ENCODE measurements at places on chromosomes 6 and 20.

- DNase-seq: no peak
Observed at GRCh38 chr6:70162972-70163371, 139.9 kb downstream of the COL9A1 start.

DNA sequence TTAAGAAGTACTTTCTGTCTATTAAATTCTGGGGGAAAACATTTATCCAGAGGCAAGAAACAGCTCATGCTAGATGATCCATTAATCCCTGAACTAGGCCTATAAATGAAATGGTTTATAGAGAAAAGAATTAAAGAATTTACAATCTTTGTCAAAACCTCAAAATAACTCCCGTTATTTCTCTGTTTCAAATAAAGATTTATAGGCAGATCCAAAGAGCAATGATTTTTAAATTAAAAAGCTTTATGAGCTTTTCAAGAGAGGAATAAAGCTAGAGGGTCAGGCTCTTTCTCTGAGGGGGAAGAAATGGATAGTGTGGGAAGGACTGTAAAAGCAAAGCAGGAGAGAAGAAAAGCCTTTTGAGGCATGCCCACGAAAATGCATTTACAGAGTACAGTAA, 82.5 kb upstream of the OGFRL1 start:
- no peak for DNase-seq

- no peak for DNase-seq
Observed at GRCh38 chr20:5614506-5614905, 135.7 kb upstream of the SHLD1 start.

- no peak for DNase-seq
Observed at GRCh38 chr20:41125530-41126457, 11.5 kb upstream of the PLCG1 start.

GRCh38 chr6:168716581-168716980, 275.6 kb downstream of the SMOC2 start:
- no peak for DNase-seq

DNA sequence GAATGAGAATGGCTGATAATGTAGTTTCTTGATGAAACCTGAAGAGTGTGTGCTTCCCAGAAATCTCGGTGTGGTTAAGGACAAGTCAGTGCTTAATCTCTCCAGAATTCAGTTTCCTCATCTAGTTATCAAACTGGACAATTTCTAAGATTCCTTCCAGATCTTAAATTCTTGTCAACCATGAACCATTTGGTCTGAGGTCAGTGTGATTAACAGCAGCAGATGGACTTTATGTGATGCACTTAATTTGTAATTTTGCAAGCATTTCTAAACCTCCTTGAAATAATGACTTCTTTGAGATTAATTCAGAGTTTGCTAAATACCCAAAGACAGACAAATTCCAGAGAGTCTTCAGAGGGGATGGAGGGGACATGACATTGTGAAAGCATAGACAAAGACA, 160.3 kb downstream of the KIF16B start:
- no peak for DNase-seq

DNA sequence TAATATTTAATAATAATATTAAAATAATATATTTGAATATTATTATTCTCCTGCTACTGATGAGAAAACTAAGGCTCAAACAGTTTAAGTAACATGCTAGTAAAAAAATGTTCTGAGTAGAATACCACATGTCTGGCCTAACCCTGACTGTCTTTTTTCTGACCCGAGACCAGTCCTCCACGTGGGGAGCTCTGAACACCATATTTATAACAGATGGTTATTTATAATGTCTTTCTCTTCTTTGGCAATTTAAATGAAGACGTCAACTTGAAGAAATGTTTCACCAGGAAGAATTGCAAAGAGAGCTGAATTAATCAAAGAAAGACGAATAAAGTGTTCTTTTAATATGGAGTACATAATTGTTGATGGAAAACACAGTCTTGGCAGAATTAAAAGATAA, 82.0 kb downstream of the SLC22A3 start:
- DNase-seq: no peak

- DNase-seq: no peak
Observed at GRCh38 chr20:35146299-35146919, 727 bp downstream of the EDEM2 start.

GRCh38 chr20:21376626-21377025, 20.7 kb downstream of the NKX2-4 start:
- DNase-seq: no peak

- DNase-seq: no peak
Observed at GRCh38 chr6:147852772-147853171, 344.3 kb downstream of the SAMD5 start.

- no peak for DNase-seq
Observed at GRCh38 chr6:111228094-111228493, 140.8 kb downstream of the SLC16A10 start.

- no peak for DNase-seq
Observed at GRCh38 chr20:32319100-32319499, 39.0 kb upstream of the ASXL1 start.

DNA sequence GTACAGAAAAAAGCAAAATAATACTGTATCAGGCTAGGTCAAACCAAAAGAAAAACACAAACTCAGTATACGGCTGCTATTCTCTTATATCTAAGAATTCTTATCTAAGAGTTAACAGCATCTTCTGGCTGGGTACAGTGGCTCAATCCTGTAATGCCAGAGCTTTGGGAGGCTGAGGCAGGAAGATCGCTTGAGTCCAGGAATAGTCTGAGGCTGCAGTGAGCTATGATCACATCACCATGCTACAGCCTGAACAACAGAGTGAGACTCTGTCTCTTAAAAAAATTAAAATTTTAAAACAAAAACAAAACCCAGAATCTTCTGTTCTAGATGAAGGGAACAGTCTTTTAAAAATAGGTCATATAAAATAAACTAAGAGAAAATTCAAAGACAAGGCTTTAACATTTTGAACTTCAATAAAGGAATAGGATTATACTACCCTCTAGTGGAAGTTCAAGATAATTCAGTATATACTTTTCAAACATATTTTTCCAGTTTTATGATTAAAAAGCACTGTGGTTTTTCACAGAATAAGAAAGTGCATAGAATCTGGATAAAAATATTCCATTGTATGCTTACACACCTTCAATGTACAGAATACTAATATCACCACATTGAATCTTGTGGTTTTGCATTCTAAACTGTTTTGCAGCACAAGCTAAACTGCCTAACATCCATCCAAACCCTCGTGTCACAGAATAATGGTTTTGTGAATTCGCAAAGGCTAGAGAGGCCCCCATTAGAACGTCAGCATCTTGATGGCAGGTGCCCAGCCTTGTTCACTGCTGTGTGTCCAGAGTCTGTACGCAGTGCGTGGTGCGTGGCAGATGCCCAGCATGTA, 39.3 kb downstream of the DTNBP1 start:
- no peak for DNase-seq

DNA sequence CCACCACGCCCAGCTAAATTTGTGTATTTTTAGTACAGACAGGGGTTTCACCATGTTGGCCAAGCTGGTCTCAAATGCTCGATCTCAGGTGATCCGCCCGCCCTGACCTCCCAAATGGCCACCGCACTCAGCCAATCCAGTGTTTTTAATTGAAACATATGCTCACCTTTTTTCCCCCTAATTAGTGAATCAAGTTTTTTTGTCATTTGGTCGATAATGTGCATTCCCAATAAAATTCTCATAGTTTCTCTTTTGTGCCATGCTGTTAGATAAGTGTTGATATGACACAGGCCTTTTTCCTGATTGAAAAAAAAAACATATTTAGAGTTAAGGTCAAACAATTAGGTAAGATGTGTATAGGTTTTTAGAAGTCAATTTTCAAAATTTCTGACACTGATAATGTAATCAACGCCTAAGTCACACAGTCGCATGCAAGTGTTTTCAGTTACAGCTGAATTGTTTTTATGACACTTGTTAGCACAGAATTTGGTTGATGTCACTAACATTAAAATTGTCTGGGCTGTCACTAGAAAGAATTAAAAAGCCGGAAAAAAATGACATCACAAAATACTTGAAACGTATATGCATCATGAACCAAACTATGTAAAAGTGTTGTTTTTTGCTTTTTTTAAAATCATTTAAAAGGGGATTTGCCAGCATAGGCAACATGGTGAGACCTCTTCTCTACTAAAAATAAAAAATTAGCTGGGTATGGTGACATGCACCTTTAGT, 21.9 kb downstream of the ZNF217 start:
- no peak for DNase-seq

DNA sequence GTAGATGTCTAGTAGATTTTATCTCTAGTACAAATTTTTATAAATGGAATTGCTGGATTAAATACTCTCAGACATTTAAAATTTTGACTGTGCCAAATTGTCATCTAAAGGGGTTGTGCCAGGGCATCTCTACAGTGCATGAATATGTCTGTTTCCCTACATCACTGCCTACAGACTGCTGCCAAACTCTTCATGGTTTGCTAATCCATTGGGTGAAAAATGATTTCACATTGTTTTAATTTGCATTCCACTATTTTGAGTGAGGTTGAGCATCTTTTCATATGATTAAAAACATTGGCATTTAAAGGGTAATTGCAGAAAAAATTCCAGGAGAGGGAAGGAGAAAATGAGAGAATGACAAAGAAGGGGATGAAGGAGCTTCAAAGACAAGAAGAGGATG, 267.7 kb upstream of the RNF24 start:
- DNase-seq: no peak

GRCh38 chr6:53165293-53165692, 16.7 kb upstream of the GCM1 start:
- DNase-seq: no peak

All from neuronal stem cell (in vitro differentiated cells).